Cortex of kidney (tissue), 1 donor: ENCODE measurements at places on chromosomes 5 and 9.

- no peak for DNase-seq
Measured at GRCh38 chr5:7663808-7664207, 187.1 kb downstream of the CFAP90 start.

DNA sequence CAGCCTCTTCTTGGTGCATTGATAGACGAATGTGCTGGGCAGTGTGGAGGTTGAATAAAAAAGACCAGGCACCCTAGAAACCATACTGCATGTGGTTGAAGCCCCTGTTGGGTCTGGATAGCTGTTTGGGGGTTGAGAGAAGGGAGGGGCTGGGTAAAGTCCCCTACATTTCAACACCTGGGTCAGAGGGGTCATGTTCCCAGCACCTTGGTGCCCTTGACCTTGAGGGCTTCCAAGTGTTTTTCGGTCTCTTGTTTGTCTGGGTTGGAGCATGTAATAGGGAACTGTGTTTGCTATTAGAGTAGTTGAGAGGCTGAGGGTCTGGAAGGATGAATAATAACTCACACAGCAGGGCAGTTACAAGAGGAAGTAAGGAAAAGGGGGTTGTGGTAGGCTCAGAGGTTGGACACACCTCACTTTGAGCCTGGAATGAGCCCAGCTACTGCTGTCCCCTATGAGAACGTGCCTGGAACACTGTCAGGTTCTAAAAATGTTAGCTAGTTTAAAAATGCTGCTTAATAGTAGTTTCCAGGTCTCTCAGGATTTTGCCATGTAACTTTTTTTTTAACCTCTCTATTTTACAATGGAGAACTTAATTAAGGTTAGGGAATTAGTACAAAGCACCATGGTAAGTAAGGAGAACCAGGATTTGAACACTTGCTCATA lies 155.2 kb upstream of the SPRY4 start:
- DNase-seq, result no peak

DNA sequence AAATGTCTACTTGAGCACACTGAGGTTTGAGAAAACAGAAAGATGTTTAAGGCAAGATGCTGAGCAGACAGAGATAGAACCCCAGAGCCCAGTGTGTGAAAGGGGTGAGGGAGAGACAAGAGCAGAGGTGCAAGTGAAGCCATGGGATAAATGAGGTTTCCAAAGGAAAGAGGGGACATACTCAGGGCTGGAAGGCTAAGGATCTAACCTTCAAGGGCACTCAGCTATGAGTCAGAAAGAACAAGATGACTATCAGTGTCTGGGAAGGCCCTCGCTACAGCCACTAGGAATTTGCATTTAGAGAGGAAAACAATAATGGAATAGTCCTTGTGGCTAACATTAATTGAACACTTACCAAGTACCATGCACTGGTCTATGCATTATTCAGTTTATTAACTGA lies 113.7 kb downstream of the HTR4 start:
- DNase-seq, result no peak

GRCh38 chr9:90097237-90097636 lies 492.4 kb downstream of the GADD45G start:
- no peak for DNase-seq

DNA sequence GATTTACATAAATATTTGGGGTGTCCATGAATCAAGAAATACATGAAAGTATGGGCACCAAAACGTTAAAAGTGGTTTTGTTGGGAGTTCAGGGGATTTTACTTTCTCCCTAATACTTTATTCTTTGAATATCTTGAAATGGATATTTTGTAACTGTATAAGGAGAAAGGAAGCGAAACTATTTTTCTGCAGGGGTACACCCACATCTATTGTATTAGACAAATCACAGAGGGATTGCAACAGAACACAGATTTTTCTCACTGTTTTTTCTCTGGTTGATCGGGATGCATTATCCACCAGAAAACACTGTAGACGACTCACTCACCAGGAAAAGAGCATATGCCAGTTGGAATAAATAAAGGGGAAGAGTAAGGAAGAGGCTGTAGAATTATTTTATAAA lies 1.2 kb upstream of the RABGAP1 start:
- no peak for DNase-seq

DNA sequence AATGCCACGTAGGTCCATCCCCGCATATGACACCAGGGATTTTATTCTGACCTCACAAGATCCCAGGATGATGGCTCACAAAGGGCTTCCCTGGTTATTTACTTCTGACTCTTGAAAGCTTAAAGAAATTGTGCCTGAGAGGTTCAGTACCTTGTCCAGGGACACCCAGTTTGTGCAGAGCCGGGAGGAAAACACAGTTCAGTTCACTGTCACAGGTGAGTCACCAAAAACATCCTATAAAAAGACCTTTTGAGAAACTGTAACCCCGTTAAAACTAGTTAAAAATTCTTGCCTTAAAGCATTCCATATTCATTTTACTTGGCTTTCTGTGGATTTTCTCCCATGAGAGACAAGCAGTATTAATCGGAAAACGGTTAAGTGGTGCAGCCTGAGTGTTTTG lies 56.6 kb downstream of the ZNF510 start:
- DNase-seq, result no peak

- DNase-seq, result no peak
Measured at GRCh38 chr9:12318732-12319685, 374.2 kb upstream of the TYRP1 start.

- DNase-seq, result no peak
Measured at GRCh38 chr5:80985600-80986228, 25.6 kb downstream of the RASGRF2 start.

DNA sequence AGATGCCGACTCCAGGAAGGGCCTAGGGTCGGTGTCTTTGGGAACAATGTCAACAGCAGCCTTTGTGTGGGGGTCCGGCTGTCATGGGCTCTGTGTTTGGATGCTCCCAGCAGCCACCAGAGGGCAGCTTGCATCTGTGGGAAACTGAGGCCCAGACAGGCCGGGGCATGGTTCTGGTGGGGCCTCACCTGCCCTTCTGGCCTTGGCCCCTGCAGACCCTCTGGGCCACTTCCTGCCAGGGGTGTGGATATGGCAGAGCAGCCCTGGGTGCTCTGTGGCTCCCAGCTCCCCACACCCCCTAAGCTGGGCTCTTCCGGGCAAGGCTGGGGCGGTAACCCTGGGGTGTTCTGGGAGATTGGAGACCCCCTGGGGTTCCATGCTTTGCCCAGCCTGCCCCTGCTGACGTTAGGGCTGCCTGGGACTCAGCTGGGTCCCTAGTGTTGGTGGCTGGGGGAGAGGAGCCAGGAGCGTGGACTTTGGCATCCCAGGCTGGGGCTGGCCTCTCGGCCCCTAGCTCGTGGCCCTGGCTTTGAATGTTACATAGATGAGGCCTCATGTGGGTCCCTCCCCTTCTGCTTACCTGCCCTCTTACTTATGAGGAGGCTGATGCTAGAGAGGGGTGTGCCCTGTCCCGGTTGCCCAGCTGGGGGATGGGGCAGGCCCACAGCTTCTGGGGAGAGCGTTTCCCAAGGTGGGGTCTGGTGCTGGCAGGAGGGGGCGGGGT lies 38.3 kb downstream of the RXRA start:
- DNase-seq, result no peak

DNA sequence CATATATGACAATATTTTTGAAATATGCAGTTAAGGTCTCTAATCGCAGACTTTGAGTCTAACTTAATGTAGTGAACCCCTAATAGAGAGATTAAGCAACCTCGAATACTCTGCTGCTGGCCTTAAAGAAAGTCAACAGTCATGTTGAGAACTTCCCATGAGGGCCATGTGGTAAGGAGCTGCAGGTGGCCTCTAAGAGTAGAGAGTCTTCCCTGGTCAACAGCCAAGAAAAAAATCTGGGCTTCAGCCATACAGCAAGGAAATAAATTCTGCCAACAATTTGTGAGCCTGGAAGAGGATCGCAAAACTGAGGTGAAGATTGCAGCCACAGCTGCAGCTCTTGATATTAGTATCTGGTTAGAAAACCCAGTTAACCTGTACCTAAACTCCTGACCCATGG lies 935.2 kb upstream of the TYRP1 start:
- DNase-seq, result no peak

- no peak for DNase-seq
Measured at GRCh38 chr9:30713243-30713642, 1671.2 kb upstream of the ACO1 start.

DNA sequence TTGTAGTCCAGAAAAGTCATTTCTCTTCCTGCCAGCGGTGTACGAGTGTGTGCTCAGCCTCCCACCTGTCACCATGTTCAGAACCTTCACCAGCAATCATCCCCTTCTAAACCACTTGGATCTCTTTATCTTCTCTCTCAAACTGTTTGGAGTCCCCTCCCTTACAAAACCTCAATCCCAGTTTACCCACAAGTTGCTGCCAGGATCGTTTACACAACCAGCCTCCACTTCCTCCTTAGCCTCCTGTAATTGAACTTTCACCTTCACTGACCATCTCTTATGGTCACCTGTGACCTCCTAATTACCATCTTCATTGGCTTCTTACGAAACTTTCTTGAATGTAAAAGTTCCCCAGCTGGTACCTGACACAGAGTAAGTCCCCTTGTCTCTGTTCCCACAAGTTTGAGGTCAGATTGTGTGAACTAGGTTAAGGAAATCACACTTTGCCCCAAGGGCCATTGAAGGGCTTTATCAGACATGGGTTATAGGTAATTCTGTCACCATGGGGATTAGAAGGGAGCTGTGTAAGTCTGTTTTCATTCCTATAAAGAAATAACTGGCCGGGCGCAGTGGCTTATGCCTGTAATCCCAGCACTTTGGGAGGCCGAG lies 20.0 kb downstream of the RNF44 start:
- no peak for DNase-seq

DNA sequence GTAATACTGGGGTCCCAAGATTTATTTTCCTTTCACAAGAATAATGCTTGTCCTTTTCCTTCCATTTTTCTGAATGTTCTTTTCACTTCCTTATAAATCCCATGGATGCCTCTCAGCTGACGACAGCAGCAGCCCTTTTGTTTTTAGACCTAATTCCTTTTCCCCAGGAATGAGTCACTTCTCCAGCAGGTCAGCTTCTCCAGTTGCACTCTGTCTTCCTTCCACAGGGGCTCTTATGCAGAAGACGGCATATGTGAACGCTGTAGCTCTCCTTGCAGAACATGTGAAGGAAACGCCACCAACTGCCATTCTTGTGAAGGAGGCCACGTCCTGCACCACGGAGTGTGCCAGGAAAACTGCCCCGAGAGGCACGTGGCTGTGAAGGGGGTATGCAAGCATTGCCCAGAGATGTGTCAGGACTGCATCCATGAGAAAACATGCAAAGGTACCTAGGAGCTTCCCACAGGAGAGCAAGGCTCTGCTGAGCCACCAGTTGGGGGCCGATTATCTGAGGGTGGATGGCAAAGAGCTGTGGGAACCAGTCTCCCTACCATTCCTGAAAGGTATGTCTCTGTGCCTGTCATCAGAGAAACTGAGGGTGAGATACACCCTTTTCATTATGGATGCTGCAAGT lies 72.9 kb downstream of the RFK start:
- DNase-seq, result no peak

DNA sequence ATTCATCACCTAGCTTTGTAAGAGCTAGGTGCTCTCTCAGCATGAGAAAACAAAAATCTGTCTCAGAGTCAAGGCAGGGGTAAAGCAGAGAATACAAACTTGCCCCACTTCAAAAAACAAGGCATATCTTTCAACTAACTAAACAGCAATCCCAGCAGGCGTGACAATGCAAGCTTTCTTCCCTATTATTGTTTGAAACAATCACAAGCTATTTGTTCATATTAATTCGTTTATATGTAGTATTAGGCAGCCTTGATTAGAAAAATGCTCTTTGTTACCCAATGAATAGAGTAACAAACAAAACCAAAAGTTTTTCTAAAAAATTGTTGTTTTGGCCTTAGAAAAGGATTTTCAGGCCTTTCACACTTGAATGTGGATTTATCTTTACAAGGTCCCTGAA lies 71.1 kb downstream of the LPAR1 start:
- DNase-seq, result no peak

GRCh38 chr5:148633067-148633377 lies 21.3 kb downstream of the HTR4 start:
- no peak for DNase-seq

DNA sequence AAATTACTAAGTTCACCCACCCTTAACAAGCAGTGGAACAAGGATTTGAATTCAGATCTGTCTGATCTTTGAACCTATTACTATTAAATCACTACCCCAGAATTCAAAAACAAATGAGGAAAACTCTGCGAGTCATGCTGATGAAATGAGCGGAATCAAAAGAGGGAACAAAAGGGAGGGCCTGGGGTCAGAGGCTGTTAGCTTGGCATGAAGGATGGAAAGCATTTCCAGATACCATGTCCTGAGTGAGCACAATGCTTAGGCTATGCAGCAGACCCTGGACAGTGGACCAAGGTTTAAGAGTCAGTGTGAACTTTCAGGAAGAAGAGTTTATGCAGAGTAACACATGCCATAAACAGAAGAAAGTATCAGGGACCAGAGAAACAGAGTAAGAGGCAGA lies 30.5 kb downstream of the GRIA1 start:
- DNase-seq, result no peak

DNA sequence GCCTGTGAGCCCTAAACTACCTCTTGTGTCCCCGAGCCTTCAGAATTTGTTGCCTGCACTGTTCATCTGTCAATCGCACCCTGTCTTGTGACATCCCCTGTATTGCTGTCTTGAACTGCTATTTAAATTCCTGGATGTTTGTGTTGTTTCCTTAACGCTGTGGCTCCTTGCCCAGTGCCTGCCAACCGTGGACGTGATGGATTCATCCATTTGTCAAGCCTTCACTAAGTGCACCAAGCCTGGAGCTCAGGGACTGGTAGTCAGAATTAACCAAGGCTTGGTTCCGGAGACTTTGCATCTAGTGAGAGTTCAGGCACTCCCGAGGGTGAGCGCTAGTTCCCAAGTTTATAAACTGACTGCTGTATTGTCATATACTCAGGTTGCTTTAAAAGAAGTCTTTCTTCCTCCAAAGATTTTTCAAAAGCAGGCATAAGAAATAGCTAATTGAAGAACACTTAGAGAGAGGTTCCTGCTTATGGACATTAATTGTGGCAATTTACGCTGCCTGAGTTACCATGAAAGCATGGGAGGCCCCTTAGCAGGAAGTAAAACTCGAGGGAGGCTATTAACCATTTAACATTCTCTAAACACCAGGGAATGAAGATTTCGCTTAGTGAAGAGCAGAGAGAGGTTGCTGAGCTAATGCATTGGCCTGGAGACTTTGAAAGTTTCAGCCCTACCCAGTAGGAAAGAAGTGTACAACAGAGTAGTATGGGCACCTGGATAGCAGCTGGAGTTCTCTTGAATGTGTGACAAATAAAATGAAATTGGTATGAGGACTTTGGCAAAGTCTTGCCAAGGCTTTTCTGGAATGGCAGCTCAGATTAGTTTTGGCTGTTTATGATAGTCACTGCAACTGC lies 29.0 kb downstream of the RGS3 start:
- DNase-seq, result no peak

GRCh38 chr5:149421372-149421685 lies 42.2 kb upstream of the IL17B start:
- DNase-seq, result no peak
